ENCODE measurements at places on chromosomes 12 and 14. TPM values are rescaled to one million over a fixed set of nuclear protein-coding genes. Genes with fewer than 3 reads are reported as not detected.

The ADIPOR2 gene
- total RNA-seq = 35.7 TPM

The DACT1 gene
- total RNA-seq = 435 TPM

The PPP2R5C gene
- total RNA-seq = 166 TPM

The CPNE8 gene
- total RNA-seq = 4.8 TPM

The CELA1 gene
- total RNA-seq = not detected

Measured in occipital lobe (tissue), 3 donors.